Aorta (tissue), 5 donors: ENCODE measurements at places on chromosomes 2 and 18. TPM values are rescaled to one million over a fixed set of nuclear protein-coding genes. Genes with fewer than 3 reads are reported as not detected.

The FBXO15 gene
- 0.52 TPM for total RNA-seq

DNA sequence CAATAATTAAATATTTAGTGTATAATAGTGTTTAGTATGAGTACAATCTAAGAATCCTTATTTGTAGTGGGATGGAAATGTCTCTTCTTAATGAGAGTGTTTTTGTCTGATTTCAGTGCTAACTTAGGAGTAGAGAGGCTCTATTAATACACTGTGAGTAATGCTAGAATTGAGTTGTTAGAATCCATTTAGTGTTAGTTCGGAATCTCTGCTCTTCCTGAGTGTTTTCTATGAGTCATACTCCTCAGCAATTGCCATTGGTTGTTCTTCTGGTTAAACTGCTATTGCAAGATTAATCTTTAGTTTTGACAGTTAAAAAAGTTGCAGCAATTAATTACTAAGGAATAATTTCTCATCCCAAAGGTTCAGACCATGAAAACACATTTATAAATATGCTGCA, 828.6 kb upstream of the POU3F3 start:
- DNase-seq: no peak

- no peak for DNase-seq
Observed at GRCh38 chr2:205713086-205713485, 30.8 kb downstream of the NRP2 start.

GRCh38 chr2:171407030-171407675, 26.6 kb downstream of the METTL8 start:
- DNase-seq: no peak

DNA sequence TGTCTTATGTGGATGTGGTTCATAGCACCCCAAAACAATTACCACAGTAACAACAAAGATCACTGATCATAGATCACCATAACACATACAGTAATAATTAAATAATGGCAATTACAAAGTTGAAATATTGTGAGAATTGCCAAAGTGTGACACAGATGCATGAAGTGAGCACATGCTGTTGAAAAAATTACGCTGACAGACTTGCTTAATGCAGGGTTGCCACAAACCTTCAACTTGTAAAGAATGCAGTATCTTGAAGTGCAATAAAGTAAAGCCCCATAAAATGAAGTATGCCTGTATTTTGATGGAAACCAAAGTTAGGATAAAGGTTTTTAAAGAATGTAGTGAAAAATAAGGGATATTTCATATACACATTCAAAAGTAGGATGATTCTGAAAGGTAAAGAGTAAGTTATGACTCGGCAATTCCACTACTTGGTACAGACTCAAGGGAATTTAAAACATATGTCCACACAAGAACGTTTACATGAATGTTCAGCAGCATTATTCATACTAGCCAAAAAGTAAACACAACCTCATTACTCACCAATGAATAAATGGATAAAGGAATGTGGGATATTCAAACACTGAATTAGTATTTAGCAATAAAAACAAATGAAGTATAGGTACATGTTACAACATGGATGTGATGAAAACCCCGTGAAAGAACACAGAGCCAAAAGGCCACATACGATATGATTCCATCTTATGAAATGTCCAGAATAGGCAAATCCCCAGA, 61.6 kb downstream of the SCN9A start:
- no peak for DNase-seq

DNA sequence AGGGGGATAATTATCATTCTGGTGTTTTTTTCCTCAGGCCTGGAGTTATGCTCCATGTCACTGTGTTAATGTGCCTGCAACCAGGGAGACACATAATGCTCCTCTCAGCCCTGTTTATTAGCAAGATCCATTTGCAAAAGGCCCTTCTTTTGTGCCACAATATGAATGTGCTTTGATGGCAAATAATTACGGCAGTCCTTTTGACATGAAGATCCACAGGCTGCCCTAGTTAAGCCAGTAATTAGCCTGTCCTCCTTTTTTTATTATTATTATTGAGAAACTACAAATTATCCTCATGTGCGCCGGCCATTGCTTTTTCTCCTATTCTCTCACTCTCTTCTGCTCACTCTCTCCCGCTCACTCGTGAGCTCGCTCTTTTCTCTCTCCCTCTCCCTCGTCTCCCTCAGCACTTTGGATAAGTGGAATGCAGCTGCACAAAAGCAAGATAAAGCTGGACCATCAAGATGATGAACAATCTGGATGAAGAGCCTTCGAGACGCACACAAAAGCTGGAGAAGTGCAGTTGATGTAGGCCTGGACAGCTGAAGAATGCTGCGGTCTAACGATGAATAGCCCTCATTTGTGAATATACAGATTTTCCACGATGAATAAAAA, 762.3 kb downstream of the BCL11A start:
- no peak for DNase-seq

The ATOH8 gene
- total RNA-seq: 68.5 TPM

The CTDP1 gene
- 19.8 TPM for total RNA-seq

The GPR35 gene
- total RNA-seq: 2.1 TPM

DNA sequence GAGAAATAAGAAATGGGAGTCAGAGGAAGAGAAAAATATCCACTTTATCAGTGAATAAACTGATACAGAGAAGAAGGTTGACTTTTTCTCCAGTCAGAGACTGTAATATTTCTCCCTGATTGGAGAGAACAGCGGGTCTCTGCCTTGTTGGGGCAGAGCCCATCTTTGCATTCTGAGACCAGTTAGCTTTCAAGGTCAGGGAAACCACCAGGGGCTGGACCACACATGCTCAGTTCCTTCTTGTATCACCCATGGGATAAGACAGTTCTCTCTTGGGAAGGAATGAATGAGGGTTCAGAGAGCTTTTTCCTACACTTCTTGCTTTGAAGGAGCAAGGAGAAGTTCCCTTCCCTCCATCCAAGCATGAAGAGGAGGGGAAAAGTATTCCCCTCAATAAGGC, 12.2 kb downstream of the GPATCH11 start:
- DNase-seq: no peak

DNA sequence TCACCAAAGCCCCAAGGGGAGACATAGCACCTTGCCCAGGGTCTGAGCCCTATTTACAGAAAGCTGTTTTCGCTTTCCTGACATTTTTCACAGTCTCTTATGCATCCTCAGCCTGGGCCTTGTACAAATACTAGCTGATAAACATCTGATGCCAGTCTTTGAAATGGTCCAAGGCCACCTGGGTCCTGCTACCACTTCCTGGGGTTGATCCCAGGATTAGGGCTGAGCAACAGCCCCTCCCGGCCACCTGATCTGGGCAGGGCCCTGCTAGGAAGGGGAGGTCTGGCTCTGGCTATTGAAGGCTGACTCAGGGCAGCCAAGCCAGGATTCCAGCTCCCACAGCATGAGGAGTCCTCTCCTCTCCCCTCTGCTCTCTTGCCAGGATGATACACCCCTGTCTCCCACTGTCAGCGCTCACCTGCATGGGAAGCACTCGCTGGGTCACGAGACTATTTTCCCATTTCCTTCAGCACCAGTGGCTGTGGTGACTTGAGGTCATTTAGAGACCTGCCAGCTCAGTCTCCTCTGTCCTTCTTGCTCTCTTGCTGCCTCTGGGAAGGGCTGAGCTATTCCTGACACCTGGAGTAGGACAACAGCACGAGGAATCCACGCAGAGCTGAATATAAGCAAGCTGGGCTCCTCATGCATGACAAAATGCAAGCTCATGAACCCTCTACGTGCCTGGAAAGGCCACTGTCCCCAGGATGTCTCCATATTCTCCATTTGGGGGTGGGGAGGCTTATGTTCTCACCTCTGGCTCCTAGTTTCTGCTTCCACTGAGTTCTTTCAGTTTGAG, 53.0 kb upstream of the LGALSL start:
- no peak for DNase-seq

The IHH gene
- total RNA-seq: not detected

GRCh38 chr2:224077773-224078507, 38.9 kb upstream of the SERPINE2 start:
- no peak for DNase-seq

- DNase-seq: no peak
Observed at GRCh38 chr18:22347606-22348511, 69.9 kb downstream of the CTAGE1 start.

The STON1 gene
- total RNA-seq: 28.6 TPM

DNA sequence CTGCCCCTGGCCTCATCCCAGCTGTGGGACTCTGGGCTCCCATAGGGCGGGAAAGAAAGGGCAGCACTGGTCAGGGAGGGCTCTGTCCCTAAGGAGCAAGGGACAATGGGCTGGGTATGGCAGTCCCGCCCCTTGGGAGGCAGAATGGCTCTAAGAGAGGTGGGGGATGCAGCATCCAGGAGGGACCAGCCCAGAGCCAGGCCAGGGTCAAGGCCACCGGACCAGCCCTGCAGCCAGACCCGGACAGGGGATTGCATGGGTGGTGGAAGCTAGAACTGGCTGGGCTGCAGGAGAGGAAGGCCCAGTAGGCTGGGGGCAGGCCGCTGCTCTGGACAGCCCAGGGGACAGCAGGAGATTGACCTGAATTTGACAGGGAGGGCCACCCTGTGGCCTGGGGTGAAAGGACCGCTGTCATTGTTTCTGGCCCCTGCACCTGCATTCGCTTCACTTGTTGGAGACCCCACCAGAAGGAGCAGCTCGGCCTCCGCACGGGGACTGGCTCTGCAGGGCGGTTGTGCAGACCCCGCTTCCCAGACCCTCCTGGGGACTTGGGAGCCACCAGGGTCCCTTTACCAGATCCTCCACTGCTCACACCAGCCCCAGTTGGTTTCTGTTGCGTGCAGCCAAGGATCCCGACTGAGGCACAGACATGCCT, 14.6 kb downstream of the RAMP1 start:
- DNase-seq: peak; percentile 34

The TUBA3E gene
- total RNA-seq: not detected

- DNase-seq: no peak
Observed at GRCh38 chr2:74419345-74419744, 2.1 kb downstream of the C2orf81 start.

DNA sequence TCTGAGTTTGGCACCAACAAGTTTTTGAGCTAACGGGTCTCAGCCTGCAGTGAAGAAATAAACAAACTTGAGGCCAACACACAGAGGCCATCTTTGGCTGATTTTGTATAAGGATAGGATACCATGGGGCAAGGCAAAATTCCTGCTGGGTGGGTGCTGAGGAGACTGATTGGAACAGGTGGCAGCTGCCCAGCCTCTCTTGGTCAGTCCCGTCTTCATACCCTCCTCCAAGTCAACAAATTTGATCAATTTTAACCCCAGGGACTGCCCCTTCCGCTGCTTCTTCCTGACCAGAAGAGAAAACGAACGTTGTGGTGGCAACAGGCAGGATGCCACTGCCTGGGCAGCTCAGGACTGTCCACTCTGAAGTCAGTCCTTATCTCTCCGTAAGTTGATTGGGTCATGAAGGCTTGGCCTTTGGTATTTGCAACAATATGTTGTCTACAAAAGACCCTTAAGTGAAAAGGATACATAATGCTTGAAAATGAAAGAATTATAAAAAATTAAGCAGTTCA, 139.3 kb downstream of the SPP2 start:
- no peak for DNase-seq

DNA sequence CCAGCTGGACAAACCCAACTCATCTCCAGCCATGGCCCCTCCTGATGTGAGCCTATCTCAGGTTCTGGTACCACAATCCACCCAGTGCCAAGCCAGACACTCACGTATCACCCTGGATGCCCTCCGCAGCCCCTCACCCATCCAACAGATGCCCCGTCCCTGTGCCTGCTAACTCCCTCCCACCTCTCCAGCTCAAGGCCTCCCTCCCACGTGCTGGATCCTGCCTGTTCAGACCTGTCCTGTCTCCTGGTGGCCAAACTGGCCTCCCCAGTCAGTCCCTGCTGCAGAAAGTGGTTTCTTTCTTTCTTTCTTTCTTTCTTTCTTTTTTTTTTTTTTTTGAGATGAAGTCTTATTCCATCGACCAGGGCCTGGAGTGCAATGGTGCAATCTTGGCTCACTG, 86.2 kb downstream of the RRM2 start:
- DNase-seq: peak; percentile 64

The C2orf15 gene
- not detected for total RNA-seq

The SERPINB7 gene
- total RNA-seq: not detected

DNA sequence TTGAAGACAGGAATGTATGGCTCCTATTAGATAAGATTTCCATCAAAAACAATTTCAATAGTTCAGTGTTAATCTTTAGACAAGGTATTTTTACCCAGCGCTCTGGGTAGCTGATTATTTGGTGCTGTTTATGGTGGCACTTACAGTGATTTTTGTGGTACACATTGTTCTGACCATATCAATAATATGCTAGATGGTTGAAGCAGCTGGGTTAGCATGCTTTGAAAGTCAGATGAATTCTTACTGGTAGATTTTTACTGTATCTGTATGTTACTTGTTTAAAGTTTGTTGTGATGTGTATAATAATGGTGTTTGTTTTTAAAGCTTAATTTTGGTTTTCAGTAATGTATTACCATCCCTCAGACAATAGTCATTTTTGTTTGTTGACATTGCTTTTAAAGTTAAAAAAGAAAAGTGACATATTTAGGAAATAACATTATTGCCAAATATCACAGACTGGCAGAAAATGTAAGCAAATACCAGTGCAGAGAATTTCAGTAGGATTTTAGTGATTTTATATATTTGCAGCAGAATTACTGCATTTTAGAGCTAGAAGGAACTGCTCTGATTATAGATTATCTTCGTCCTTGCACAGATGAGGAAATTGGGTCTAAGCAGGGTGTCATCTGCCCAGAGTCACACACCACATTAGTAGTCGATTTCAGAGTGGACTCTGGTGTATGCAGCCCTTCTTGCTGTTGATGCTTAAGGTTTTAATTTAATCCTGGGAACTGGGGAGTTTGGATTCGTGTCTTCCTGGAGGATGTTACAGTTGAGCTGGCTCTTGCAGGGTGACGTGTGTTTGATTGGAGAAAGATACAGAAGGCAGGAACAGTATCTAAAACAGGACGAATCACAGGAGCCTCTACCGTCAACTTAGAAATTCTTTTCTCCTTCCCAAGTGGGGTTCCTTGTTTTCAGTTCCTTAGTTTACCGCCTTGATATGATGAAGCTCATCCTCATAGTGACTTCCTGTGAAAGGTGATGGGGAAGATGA, 6.6 kb downstream of the SOCS6 start:
- DNase-seq: no peak

The TMEM198 gene
- 2.3 TPM for total RNA-seq

The GNLY gene
- total RNA-seq: 2.1 TPM

The SH2D6 gene
- total RNA-seq: not detected

GRCh38 chr2:27184115-27184514, 27.7 kb upstream of the ATRAID start:
- DNase-seq: no peak

DNA sequence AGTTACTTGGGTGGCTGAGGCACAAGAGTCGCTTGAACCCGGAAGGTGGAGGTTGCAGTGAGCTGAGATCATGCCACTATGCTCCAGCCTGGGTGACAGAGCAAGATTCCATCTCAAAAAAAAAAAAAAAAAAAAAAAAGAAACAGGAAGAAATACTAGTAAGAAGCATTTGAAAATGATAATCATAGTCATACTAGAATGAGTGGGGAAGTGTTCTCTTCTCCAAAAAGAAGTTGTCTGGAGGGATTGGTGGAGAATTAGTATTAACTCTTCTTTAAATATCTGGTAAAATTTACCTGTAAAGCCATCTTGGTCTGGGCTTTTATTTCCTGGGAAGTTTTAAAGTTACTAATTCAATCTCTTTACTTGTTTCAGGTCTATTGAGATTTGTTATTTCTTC, 131.8 kb downstream of the FAM210A start:
- DNase-seq: no peak

GRCh38 chr18:8960740-8961657, 141.5 kb upstream of the NDUFV2 start:
- DNase-seq: no peak

The PRSS56 gene
- total RNA-seq: not detected

- no peak for DNase-seq
Observed at GRCh38 chr2:233442028-233442310, 87.7 kb downstream of the DGKD start.

The ENOSF1 gene
- total RNA-seq: 45.3 TPM

The GRHL1 gene
- 2.5 TPM for total RNA-seq
